WTC11 (cell line): ENCODE measurements at places on chromosomes 11 and 22. TPM values are rescaled to one million over a fixed set of nuclear protein-coding genes. Genes with fewer than 3 reads are reported as not detected.

Gene UNC93B1
- total RNA-seq = 27.7 to 29.7 TPM (median 27.9 TPM) in 3 replicates

GRCh38 chr11:124612045-124612444, 817 bp downstream of the PANX3 start:
- no peak for DNase-seq

- no peak for DNase-seq
Measured at GRCh38 chr11:27171376-27171958, 130.9 kb downstream of the BBOX1 start.

GRCh38 chr22:40330086-40330485, 16.2 kb upstream of the ADSL start:
- DNase-seq = no peak

GRCh38 chr11:76269247-76269646, 62.9 kb upstream of the WNT11 start:
- no peak for DNase-seq

GRCh38 chr11:68146704-68147474, 25.7 kb upstream of the CHKA start:
- no peak for DNase-seq

DNA sequence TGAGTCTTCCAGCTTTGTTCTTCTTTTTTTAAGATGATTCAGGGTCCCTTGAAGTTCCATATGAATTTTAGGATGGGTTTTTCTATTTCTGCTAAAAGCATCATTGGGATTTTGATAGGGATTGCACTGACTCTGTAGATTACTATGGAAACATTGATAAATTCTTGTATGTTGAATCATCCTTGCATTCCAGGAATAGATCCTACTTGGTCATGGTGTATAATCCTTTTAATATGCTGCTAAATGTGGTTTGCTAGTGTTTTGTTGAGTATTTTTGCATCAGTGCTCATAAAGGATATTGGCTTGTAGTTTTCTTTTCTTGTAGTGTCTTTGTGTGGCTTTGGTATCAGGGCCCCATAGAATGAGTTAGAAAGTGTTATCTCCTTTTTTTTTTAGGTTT, 34.9 kb upstream of the PHOX2A start:
- no peak for DNase-seq
